Spinal cord (tissue), 10 donors: ENCODE measurements at places on chromosomes 2 and 18. TPM values are rescaled to one million over a fixed set of nuclear protein-coding genes. Genes with fewer than 3 reads are reported as not detected.

DNA sequence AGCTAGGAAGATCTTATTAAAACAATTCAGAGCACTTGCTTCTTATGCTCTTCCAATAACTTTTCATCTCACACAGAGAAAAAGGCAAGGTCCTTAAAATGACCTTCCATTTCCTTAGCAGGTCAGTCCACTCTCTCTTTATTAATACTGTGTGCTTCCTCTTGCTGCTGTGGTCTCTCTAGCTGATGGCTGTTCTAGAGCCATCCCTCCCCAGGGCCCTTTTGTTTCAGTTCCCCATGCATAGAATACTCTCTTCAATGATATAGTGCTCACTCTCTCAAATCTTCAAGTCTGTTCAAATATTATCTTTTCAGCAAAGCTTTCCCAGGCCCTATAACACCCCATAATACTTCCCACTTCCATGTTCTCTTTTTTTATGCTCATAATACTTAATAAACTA lies 469.3 kb downstream of the METTL4 start:
- H3K27ac ChIP-seq = no peak overlapping the region
- no peaks in the 10 kb centered on the region for H3K36me3 ChIP-seq

The MROH2A gene
- not detected for total RNA-seq

- no peaks in the 10 kb centered on the region for H3K36me3 ChIP-seq
- H3K27ac ChIP-seq = no peak overlapping the region
- H3K27me3 ChIP-seq = no peaks in the 10 kb centered on the region
- H3K4me1 ChIP-seq = no peaks in the 10 kb centered on the region
- H3K4me3 ChIP-seq = no peak overlapping the region
Measured at GRCh38 chr2:19711470-19712372, 190.1 kb downstream of the TTC32 start.

GRCh38 chr2:144894612-144895599 lies 375.0 kb upstream of the ZEB2 start:
- H3K4me1 ChIP-seq = no peaks in the 10 kb centered on the region
- H3K4me3 ChIP-seq = no peak overlapping the region

The RHOB gene
- 253 TPM for total RNA-seq

The UGT1A5 gene
- total RNA-seq = not detected

DNA sequence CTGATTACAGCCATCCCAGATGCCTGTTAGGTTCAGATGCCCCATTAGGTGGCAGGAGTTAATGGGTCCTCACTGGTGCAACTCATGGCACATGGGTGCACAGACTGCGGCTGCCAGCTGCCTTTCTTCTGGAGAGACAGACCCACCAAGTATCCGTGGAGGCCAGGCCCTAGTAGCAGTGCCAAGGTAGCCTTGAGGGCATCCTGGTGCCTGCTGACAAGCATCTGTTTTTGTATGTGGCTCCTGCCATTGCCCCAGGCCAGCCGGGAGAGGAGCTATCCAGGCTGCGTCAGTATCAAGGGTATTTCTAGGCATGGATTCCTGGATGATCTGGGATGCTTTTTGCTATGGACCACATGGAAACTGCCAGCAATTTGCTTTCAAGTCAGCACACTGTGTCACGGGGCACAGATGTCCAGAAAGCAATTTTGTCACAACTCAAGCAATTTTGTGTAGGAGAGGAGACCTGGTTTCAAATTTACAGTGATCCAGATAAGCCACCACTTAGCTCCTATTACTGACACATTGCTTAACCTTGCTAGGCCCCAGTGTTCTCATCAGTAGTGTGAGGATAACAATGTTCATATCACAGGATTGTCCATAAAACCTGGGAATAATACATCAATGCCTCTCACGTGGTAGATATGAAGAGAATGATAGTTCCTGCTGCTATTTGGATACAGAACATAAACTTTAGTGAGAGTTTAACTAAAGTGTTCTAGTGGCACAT lies 815.1 kb upstream of the RAB6C start:
- H3K27ac ChIP-seq = no peak overlapping the region
- H3K27me3 ChIP-seq = no peaks in the 10 kb centered on the region
- no peak overlapping the region for H3K4me3 ChIP-seq
- no peaks in the 10 kb centered on the region for H3K4me1 ChIP-seq

DNA sequence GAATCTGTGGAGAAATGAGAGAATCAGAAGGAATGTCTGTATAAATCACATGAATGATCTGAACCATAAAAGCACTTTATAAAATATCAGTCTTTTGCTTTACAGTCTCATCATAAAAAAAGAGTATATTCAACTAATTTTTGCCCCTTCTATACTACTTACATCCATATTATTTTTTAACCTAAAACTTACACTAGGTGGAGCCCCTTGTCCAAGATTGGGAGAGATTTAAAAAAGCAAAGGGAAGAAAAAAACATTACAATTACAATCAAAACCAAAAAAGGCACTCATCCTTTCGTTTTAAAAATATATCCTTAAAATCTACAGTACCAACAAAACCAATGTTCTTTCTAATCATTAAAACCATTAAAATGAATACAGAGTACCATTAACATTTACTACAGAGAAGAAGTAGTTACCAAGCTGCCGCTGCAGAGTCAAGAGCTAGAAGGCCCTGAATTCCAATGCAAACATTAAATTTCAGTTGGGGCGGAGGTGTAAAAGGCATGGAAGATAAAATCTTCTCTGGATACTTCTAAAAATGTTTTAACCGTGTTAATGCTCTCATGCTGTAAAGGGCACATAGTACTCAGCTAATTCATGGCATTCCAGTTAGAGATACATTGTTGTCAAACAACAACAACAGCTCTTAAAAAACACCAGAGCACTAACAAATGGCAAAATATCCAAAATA lies 56.7 kb upstream of the EPB41L3 start:
- no peaks in the 10 kb centered on the region for H3K4me1 ChIP-seq
- no peaks in the 10 kb centered on the region for H3K27me3 ChIP-seq
- no peak overlapping the region for H3K4me3 ChIP-seq

DNA sequence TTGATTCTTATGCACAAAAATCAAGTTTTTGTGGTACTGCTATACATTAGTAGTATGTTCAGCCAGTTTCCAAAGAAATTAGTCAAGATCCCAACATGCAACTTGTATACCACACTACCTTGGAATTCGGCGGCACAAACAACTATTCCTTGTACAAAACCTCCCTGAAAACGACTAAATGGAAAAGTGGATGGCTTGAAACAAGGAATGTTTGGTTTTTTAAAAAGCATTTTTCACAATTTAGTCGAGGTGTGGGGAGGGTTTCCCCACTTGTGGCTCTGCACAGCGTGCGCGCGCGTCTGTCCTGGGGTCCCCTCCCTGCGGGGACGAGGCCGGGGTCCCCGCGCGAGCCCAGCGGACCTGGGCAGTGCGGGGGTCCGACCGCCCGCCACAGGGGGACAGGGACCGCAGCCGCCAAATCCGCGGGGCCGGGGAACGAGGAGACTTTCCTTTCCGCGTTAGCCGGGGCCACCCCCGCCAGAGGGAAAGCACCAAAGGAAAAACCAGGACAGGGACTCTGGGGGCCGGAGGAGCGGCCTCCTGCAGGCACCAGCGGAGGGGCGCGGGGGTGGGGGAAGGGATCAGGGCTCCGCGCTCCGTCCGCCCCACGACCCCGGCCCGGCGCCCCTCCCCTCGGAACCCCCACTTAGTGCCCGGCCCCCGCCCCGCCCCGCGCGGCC lies 534 bp upstream of the SOCS6 start:
- peak overlapping the region; percentile 60 for H3K4me3 ChIP-seq
- no peaks in the 10 kb centered on the region for H3K36me3 ChIP-seq
- H3K27me3 ChIP-seq = no peaks in the 10 kb centered on the region
- H3K27ac ChIP-seq = peak overlapping the region; percentile 54
- peak; percentile 68 for DNase-seq

- no peaks in the 10 kb centered on the region for H3K36me3 ChIP-seq
- no peak overlapping the region for H3K27ac ChIP-seq
- H3K27me3 ChIP-seq = no peaks in the 10 kb centered on the region
- DNase-seq = peak; percentile 45
- peaks cover 5% of the 10 kb centered on the region for H3K4me1 ChIP-seq
Measured at GRCh38 chr2:4077017-4077416, 373.6 kb downstream of the DCDC2C start.

GRCh38 chr2:223090540-223091235 lies 38.7 kb downstream of the KCNE4 start:
- peaks cover 13% of the 10 kb centered on the region for H3K4me1 ChIP-seq
- H3K4me3 ChIP-seq = no peak overlapping the region
- H3K27me3 ChIP-seq = no peaks in the 10 kb centered on the region
- H3K27ac ChIP-seq = no peak overlapping the region
- H3K36me3 ChIP-seq = no peaks in the 10 kb centered on the region

DNA sequence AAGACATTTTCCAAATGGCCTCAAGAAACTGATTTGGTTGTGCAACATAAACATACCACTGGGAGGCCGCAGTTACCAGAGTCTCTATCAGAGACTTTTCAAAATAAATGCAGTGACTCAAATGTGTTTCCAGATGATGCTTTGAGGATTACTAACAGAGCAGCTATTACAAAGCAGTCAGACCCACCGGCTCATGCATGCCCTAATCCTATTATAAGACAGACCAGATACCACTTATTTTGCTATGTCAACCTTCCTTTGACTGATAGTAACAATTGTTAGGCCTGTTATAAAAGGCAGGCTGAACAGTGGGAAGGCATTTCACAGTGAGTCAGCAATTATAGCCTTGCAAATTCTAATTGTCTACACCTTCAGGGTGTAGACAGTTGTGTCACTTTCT lies 217.7 kb downstream of the LRRTM1 start:
- DNase-seq = no peak
- no peaks in the 10 kb centered on the region for H3K27me3 ChIP-seq
- H3K36me3 ChIP-seq = no peaks in the 10 kb centered on the region
- H3K4me1 ChIP-seq = no peaks in the 10 kb centered on the region
- no peak overlapping the region for H3K27ac ChIP-seq

DNA sequence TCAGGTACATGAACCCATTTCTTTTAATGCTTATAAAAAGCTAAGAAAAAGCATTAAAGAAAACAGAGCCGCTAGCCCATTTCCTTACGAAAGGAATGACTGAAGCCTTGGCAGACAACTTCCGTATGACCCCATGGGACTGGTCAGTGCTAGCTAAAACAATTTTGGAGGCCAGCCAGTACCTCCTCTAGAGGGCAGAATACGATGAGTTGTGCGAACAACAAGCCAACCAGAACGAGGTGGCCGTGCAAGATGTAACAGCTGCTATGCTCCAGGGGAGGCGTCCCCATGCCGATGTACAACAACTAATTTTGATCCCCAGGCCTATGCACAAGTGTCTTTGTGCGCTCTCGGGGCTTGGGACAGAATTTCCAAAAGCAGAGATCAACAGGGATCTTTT lies 16.7 kb downstream of the MAP3K2 start:
- DNase-seq = no peak
- no peaks in the 10 kb centered on the region for H3K27me3 ChIP-seq
- H3K4me3 ChIP-seq = no peak overlapping the region
- no peaks in the 10 kb centered on the region for H3K4me1 ChIP-seq

The GPR39 gene
- 0.79 TPM for total RNA-seq

The MARCHF4 gene
- 8.2 TPM for total RNA-seq

DNA sequence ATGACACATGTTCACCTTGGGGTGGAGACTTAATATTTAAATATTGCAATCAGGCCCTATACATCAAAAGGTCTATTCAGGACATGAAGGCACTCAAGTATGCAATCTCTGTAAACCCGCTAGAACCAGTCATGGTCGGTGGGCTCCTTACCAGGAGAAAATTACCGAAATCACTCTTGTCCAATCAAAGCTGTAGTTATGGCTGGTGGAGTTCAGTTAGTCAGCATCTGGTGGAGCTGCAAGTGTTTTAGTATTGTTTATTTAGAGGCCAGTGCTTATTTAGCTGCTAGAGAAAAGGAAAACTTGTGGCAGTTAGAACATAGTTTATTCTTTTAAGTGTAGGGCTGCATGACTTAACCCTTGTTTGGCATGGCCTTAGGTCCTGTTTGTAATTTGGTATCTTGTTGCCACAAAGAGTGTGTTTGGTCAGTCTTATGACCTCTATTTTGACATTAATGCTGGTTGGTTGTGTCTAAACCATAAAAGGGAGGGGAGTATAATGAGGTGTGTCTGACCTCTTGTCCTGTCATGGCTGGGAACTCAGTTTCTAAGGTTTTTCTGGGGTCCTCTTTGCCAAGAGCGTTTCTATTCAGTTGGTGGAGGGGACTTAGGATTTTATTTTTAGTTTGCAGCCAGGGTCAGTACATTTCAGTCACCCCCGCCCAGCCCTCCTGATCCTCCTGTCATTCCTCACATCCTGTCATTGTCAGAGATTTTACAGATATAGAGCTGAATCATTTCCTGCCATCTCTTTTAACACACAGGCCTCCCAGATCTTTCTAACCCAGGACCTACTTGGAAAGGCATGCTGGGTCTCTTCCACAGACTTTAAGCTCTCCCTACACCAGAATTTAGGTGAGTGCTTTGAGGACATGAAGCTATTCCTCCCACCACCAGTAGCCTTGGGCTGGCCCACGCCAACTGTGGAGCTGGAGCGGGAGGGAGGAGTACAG lies 108.1 kb downstream of the XRCC5 start:
- H3K36me3 ChIP-seq = peaks cover 8% of the 10 kb centered on the region
- H3K27me3 ChIP-seq = no peaks in the 10 kb centered on the region
- H3K4me1 ChIP-seq = no peaks in the 10 kb centered on the region

The PLGLB2 gene
- 4.6 TPM for total RNA-seq

DNA sequence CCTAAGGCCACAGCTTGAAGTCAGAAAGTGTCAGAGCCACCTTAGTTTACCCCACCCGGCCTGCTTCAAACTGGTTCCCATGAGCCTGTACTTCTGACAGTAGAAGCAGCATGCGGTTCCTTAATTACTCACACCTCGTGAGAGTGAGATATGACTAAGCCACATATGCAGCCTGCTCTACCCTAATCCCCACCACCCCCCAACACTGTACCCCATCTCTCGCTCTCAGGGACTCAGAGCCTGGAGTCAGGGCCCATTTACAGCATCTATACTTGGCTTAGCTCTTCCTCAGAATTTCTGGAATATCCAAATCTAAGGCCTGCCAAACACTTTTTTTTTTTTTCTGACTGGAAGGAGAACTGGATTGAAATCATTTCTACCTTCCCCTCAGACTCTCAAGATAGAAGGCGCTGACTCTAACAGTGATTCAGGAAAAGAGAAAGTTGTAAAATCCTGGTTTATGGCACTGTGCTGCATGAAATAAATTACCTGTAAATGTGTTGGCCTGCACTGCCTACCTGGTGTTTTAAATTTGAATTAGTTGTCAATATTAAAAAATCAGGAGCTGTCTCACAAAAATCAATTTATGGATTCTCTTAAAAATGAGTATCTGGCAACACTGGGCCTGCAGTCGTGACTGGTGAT lies 360.0 kb downstream of the RND3 start:
- DNase-seq = no peak
- no peak overlapping the region for H3K27ac ChIP-seq
- H3K4me3 ChIP-seq = no peak overlapping the region

The UGT1A6 gene
- not detected for total RNA-seq

DNA sequence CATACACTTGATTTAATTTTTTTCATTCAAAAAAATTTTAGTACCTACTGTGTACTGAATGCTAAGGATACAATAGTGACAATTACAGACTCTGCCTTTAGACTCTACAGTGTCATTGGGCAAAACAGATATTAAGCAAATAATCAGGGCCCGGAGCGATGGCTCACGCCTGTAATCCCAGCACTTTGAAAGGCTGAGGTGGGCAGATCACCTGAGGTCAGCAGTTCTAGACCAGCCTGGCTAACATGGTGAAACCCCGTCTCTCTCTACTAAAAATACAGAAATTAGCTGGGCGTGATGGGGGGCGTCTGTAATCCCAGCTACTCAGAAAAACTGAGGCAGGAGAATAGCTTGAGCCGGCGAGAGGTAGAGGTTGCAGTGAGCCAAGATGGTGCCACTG lies 1.4 kb downstream of the UBXN2A start:
- H3K27ac ChIP-seq = peak overlapping the region; percentile 69
- no peak for DNase-seq
- peaks cover 3% of the 10 kb centered on the region for H3K36me3 ChIP-seq
- H3K4me3 ChIP-seq = peak overlapping the region; percentile 60
- peaks cover 20% of the 10 kb centered on the region for H3K4me1 ChIP-seq
- no peaks in the 10 kb centered on the region for H3K27me3 ChIP-seq

The PARD6G gene
- total RNA-seq = 11.8 TPM
